Left kidney (tissue), 8 donors: ENCODE measurements at places on chromosomes 4 and X. TPM values are rescaled to one million over a fixed set of nuclear protein-coding genes. Genes with fewer than 3 reads are reported as not detected.

MAGEC1 gene
- polyA plus RNA-seq, result not detected

CPE gene
- 124 TPM for polyA plus RNA-seq

DIPK2B gene
- polyA plus RNA-seq, result 9.9 TPM

ZFP92 gene
- 0.80 TPM for polyA plus RNA-seq

KIAA1210 gene
- polyA plus RNA-seq, result 1.5 TPM

BTC gene
- polyA plus RNA-seq, result 7.8 TPM

LRP2BP gene
- polyA plus RNA-seq, result 6.9 TPM

KANTR gene
- 25.0 TPM for polyA plus RNA-seq

KCNE5 gene
- 4.8 TPM for polyA plus RNA-seq

ENPP6 gene
- polyA plus RNA-seq, result 9.2 TPM

DNA sequence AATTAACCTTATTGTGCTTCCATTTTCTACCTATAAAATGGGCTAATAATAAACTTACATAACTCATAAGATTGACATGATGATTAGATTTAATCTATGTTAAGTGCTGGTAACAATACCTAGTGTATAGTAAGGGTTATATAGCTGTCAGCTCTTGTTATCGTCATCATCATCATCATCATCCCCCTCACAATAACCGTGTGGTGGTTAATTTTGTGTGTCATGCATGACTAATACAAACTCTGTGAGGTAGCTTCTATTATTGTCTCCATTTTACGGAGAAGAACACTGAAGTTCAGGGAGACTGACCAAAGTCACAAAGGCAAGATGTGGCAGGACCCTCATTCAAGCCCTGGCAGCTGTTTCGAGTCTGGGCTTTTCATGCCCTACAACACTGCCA lies 211.3 kb downstream of the PALLD start:
- no peak for DNase-seq

DNA sequence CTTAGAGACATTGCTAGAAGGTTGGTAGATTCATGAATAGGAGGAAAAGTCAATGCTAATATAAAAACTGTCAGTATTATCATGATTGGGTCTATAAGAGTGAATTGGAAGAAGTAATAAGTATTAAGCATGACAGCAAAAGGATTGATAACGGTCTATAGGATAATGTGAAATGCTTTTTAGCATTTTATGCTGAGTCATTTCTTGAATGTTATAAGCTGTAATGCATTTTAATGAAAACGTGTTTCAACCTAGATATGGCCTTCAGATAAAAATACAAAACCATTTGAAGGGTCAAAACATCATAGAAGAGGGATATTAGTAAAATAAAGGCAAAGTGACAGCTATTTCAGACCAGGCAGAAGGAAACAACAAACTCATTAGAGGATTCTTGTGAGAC lies 353.5 kb downstream of the SH2D1A start:
- DNase-seq, result no peak

GRCh38 chr4:117514391-117515175 lies 429.2 kb upstream of the TRAM1L1 start:
- no peak for DNase-seq

DNA sequence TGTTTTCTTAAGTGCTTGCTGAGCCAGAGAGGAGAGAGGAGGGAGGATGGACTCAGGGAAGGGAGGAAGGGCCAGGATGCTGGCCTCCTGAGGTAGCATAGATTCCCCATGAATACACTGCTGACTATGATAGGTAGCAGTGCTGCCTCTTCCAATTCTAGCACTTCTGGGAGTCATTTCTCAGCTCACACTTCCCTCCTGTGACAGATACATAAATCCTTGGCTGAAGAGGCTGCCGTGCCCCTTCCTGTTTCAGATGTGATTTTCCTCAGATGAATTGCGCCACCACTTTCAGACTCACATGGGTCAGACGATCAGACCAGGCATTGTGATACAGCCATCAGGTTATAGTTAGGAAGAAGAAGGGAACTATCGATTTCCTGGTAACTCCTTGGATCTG lies 22.4 kb downstream of the TSC22D3 start:
- DNase-seq, result no peak

DNA sequence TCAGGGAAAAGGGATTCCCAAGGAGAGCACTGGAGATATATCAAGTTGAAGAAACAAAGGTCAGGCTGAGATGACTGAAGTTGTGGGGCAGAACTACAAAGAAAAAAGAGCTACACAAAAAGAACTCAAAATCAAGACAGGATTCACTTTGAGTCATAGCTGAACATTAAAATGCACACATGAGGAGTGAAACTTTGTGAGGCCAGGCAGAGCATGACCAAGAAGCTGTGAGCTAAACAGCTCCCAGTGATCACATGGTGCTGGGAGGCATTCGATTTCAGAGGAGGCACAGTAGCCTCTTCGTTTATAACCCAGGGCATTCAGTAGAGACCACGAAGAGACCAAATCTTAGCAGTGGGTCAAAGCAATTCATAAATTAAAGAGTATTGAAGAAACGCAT lies 145.3 kb downstream of the ATRX start:
- no peak for DNase-seq

- no peak for DNase-seq
These were observed 13.9 kb upstream of the MPP1 start for GRCh38 chrX:154818916-154819770.

DNA sequence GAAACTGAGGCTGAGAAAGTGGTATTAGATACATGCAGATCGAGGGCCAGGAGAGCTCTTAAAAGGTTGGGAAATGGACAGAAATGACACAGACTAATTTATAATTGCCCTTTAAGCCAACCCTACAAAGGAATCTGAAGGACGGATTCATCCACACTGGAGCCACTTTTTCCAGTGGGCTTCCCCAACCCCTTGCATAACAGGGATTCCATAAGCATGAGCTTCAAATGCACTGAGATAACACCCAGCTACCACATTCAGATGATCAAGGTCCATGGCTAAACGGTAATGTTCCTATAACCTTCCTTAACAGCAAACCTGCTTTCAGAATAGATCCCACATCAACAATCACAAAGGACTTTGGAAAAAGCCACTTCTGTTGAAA lies 34.2 kb downstream of the PLAC1 start:
- no peak for DNase-seq

DNA sequence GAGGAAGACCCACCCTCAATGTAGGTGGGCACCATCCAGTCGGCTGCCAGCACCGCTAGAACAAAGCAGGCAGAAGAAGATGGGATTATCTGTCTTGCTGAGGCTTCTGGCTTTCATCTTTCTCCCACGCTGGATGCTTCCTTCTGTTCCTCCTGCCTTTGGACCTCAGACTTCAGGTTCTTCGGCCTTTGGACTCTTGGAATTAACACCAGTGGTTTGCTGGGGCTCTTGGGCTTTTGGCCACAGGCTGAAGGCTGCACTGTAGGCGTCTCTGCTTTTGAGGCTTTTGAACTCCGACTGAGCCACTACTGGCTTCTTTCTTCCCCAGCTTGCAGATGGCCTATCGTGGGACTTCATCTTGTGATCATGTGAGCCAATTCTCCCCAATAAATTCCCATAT lies 55.1 kb downstream of the PDLIM5 start:
- DNase-seq, result no peak

DNA sequence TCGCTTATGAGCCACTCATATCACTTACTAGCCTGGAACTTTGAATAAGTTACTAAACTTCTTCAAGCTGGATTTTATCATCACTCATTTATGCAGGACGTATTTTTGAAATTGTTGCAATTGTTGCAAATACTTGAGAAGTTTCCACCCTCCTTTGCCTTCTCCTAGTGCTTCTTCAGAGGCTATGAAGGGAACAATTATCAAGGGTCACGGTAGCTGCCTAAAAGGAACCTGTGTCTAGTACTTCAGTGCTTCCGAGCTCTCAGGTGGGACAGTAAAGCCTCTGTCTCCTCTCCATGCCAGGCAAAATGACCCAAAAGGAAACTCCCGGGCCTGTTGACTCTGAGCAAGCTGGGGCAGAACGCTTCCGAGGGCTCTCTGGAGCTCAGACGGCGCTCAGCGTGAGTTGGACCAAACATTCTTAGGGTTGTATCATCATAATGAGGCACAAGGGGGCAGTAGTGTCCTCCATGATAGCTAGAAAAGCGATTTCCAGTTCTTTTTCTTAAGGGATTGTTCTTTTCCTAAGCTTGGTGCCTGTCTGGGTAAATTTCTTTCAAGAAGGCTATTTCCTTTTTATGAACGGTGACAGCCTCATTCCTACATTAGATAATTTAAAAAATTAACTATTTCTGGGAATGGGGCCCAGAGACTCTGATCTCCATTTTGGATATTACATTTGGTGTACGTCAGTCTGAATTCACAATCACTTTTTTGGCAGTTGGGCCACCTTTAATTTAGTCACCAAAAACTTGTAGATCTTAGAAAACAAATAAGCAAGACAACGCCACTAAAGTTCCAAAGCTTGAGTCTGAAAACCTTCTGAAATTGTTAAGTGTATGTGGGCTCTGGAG lies 73.1 kb downstream of the PACRGL start:
- peak; percentile 77 for DNase-seq

DNA sequence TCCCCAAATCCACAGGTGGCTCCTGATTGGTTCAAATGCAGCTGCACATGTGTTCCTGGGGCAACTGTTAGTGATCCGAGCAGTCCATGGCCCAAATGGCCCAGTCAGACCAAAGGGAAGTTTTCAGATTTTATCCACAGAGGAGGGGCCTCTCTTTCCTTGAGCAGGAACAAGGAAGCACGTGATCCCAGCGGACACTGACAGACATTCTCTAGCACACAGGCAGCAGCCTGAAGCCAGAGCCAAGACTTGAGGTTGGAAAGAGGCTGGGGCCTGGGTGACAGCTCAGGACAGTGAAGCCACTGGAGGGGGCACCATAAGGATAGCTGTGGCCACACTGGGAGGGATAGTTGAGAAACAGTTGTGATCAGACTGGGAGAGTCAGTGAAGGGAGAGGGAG lies 3.5 kb upstream of the ZFP92 start:
- no peak for DNase-seq
